ENCODE measurements at places on chromosomes 7 and 10.

GRCh38 chr7:8356071-8356470, 77.3 kb upstream of the NXPH1 start:
- no peak for DNase-seq

DNA sequence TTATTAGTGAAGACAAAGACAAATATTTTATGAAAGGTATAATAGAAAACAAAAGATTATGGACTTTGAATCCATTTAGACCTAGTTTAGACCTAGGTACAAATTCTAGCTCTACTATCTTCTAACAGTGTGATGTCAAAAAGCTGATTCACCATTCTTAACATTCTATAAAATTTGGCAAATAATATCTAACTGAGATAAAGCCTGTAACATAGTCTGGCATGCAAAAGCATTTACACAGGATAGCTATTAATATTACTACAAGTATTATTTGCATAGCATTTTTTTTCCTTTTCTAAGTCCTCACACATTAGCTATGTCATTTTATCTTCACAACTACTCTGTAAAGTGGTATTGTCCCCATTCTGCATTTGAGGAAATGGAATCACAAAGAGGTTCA, 179.6 kb upstream of the LRRTM3 start:
- DNase-seq: no peak

GRCh38 chr10:86349474-86349873, 17.1 kb downstream of the GRID1 start:
- no peak for DNase-seq

DNA sequence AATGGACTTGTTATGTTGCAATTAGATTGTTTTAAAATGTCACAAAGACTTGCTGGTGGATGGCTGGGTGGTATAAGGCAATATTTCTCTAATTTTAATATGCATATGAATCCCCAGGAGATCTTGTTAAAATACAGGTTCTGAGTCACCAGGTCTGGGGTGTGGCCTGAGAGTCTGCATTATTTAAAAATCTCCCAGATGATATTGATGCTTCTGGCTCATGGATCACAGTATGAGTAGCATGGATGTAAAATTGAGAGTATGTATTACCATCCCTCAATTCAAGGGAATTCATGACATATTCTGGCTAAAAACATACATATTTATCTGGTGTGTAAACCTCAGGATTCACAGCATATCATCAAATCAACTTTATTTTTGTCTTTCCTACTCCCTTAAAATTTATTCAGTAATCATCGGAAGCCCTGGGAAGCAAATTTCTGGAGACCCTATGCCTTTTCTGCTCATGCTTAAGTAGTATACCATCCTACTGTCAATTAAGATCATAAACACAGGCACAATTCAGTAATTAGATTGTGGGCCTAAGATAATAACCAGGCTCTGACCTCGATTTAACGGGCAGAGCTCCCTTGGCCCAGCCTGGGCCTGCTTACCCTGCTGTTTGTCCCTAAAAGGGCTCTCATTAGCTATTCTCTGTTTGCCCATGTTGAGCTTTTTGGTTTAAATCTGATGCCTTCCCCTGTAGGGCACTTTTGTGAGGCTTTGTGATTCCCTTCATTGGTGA, 29.6 kb upstream of the ICA1 start:
- no peak for DNase-seq

- no peak for DNase-seq
These were observed 58.5 kb downstream of the BLNK start for GRCh38 chr10:96212911-96213310.

- peak; percentile 91 for DNase-seq
These were observed 212.8 kb downstream of the MAD1L1 start for GRCh38 chr7:2019711-2020511.

DNA sequence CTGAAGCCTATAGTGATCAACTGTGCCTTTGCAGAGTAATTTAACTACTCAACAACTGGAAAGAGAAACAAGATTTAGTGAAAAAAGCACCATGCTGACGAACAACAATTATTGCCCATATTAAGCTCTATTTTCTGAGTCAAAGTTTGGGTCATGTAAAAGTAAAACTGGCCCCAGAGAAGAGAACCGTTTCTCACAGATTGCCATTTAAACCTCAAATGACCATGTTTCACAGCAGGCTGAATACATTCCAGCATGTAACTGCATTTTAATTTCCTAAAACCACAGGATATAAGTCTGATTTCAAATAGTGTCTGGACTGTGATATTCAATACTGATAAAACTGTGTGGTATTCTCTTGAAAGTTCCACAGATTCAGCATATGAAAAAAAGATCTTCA, 140.7 kb downstream of the ATE1 start:
- no peak for DNase-seq

DNA sequence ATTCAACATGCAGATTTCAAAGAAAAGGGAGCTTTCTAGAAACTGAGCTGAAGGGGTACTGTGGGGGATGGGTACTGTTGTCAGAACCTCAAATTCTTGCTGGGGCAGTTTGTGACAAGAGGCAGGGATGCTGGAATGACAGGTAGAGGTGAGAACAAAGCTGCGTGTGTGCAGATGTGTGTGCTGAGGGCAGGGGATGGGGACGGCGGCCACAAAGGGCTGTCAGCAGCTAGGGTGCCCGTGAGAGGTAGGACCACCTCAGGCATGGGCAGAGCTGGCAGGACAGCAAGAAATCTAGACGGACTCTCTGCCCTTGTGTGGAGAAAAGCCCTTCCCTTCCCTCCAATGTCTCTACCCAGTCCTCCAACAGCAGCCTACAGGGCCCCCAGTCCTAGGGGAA, 14.4 kb upstream of the BAZ1B start:
- no peak for DNase-seq

GRCh38 chr10:75462865-75463264, 31.4 kb downstream of the LRMDA start:
- no peak for DNase-seq

DNA sequence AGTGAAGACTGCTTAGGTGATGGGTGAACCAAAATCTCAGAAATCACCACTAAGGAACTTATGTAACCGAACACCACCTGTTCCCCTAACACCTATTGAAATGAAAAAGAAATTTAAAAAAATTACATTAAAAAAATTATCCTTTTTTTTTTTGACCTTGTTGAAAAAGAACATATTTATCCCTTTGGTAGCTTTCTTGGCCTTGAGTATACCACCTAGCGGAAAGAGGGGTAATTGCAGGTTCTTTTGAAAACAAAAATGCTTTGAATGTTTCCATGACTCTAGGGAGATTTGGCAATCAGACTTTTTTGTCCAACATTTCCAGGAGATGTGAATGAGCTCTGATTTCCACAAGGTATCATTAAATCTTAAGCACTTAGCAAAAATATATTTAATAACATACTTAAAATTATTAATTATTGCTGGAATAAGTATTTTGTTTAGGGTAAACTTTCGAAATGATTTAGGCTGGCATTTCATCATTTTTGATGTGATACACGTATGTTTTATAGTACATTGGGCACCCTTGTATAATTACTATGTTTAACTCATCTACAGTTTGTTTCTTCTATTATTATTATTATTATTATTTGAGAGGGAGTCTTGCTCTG, 47.0 kb upstream of the ELMO1 start:
- DNase-seq: peak; percentile 22

DNA sequence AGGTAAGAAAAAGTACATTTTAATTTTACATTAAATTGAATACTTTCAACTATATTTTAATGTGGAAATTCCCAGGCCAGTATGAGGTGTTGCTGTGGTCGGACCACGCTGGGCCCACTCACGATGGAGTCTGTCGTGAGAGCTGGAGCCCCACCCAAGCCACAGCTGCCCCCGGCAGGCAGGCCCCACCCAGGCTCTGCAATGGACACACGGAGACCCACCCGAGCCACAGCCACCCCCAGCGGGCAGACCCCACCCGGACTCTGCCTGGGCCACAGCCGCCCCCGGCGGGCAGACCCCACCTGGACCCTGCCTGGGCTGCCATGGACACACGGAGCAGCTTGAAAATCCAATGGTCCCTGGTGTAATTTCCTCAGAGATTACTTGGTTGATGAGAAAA, 141.3 kb downstream of the PTPRN2 start:
- no peak for DNase-seq

DNA sequence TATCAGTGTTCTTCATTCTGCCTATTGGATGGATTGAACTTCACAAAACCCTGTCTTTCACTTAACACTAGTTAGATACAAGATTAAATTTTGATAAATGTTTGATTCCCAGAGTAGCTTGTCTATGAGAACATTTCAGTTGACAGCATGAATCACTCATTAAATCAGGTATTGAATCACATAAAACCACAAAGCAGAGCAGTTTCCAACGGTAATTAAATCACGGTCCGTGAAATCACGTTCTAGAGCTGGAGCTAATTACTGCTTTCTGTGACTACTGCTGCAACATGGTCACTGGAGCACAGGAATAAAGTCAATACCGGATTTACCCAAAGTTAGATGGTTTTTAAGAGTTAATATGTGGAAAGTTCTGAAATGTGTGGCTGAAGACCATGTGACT, 257.8 kb upstream of the PCDH15 start:
- DNase-seq: no peak

Data from AG10803 (cell line).